Lower lobe of right lung (tissue), 2 donors: ENCODE measurements at places on chromosomes 12 and 14. TPM values are rescaled to one million over a fixed set of nuclear protein-coding genes. Genes with fewer than 3 reads are reported as not detected.

Gene ORAI1
- total RNA-seq = 39.0 TPM

Gene EIF2S3B
- 0.68 TPM for total RNA-seq

Gene LTBP2
- total RNA-seq = 39.5 TPM

GRCh38 chr14:54197369-54197768, 199.4 kb upstream of the CDKN3 start:
- H3K4me3 ChIP-seq = no peak overlapping the region
- DNase-seq = no peak
- H3K27me3 ChIP-seq = no peaks in the 10 kb centered on the region
- no peaks in the 10 kb centered on the region for H3K4me1 ChIP-seq
- H3K27ac ChIP-seq = no peak overlapping the region

DNA sequence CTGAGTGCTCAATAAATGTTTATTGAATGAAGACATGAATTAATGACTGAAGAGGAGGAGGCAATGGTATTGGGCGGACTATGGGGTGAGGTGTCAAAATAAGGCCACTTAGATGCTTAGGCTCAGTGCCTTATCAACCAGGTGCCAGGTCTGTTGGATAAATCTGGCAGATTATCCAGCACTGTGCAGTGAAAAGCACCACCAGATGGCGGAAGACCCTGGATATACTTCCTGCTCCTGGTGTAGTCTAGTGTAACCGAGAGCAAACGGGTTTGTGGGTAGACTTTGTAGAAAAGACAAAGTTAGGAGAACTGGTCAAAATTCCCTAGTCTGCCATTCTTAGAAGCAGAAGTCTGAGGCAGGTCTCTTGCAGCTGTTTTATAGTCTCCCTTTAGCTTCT, 306.3 kb downstream of the ATP23 start:
- H3K4me3 ChIP-seq = no peak overlapping the region
- H3K27ac ChIP-seq = no peak overlapping the region
- H3K4me1 ChIP-seq = no peaks in the 10 kb centered on the region
- DNase-seq = no peak
- no peaks in the 10 kb centered on the region for H3K27me3 ChIP-seq
- no peaks in the 10 kb centered on the region for H3K36me3 ChIP-seq

DNA sequence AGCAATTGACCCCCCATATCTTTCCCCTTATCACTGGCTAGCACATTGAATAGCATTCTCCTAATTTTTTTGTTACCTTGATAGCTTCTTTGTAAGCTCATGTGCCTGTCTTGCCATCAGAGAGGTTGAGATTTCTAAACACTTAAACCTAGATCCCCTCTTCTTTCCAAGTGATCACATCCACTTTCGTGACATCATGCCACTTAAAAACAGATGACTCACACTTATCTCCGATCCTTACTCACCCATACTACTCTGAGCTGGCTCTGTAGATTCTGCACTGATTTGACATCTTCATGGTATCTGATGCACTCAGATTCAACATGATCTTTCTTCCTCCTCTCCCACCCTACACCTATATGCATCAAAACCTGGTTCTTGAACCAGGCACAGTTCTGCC, 10.5 kb downstream of the GPR137C start:
- H3K4me1 ChIP-seq = no peaks in the 10 kb centered on the region
- no peak for DNase-seq
- H3K36me3 ChIP-seq = no peaks in the 10 kb centered on the region
- no peak overlapping the region for H3K4me3 ChIP-seq

DNA sequence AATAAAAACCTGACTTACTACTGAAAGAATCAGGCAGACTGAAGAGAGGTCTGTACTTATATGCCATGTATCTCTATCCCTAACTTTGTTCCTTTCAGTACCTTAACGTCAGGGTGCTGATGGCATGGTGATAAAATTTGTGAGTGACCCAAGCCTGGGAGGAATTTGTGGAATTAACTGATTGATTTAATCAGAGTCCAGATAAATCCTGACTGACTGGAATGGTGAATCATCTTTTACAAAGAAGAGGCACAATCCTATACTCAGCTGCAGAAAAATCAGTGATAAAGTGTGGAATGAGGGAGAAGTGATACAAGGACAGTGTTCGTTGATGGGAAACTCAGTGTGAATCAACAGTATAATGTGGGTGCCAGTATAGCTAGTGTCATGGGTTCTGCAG, 3.7 kb downstream of the TDG start:
- H3K36me3 ChIP-seq = peaks cover 12% of the 10 kb centered on the region
- no peak for DNase-seq
- no peak overlapping the region for H3K27ac ChIP-seq

GRCh38 chr14:96792591-96792990, 4.6 kb upstream of the VRK1 start:
- peaks cover 5% of the 10 kb centered on the region for H3K4me1 ChIP-seq
- no peak for DNase-seq
- no peak overlapping the region for H3K27ac ChIP-seq
- H3K36me3 ChIP-seq = no peaks in the 10 kb centered on the region
